ENCODE measurements at places on chromosomes 16 and 17.

- DNase-seq: no peak
Observed at GRCh38 chr17:79905832-79906231, 66.6 kb upstream of the CBX4 start.

DNA sequence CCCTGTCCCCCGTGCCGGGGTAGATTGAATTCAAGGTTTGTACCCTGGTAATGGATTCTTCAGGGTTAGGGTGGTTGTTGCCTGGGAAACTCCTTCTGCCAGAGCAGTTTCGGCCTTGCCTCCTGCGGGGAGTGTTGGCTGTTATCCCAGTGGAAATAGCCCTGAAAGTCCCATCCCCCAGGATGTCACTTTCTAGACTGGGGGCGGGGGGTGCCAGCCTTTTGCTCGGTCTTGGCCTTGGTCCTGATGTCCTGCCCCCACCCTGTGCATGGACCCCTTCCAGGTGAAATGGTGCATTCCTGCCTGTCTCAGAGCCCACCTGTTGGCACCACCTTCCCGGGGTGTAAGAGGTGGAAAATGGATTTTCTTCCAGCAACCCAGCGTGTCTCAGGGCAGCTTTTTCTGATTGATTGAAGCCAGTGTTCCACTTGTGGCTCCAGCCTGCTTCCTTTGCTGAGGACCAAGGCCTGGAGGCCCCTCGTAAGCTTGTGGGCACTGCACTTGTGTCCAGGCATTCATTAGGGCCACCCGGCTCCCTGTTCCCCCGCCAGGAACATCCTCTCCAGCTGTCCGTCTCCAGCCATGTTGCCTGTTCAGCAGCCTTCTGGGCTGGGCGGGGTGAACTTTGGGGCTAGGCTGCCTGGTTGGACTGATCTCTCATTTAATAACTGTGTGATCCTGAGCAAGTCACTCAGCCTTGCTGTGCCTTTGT lies 25.6 kb downstream of the MGAT5B start:
- DNase-seq: no peak

- no peak for DNase-seq
Observed at GRCh38 chr16:27293343-27293742, 20.4 kb upstream of the IL4R start.

GRCh38 chr16:4087099-4087885 lies 28.9 kb downstream of the ADCY9 start:
- DNase-seq: no peak

GRCh38 chr16:82149536-82149935 lies 20.5 kb downstream of the MPHOSPH6 start:
- DNase-seq: no peak

DNA sequence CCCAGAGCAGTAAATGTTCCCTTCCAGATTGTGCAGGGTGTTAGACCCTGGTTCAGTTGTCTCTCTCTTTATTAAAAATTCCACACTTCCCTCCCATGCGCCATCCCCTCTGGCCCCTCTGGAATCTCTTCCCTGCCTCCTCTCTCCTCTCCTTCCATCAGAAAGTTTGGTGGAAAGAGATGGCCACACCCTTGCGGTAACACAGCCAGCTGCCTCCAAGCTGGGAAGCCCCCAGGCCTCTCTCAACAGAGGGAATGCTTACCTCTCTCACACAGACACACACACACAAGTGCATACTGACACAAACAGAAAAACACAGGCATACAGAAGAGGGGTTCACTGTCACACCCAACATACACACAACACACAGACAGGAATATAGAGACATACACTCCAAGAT lies 220.5 kb downstream of the C16orf78 start:
- DNase-seq: no peak

DNA sequence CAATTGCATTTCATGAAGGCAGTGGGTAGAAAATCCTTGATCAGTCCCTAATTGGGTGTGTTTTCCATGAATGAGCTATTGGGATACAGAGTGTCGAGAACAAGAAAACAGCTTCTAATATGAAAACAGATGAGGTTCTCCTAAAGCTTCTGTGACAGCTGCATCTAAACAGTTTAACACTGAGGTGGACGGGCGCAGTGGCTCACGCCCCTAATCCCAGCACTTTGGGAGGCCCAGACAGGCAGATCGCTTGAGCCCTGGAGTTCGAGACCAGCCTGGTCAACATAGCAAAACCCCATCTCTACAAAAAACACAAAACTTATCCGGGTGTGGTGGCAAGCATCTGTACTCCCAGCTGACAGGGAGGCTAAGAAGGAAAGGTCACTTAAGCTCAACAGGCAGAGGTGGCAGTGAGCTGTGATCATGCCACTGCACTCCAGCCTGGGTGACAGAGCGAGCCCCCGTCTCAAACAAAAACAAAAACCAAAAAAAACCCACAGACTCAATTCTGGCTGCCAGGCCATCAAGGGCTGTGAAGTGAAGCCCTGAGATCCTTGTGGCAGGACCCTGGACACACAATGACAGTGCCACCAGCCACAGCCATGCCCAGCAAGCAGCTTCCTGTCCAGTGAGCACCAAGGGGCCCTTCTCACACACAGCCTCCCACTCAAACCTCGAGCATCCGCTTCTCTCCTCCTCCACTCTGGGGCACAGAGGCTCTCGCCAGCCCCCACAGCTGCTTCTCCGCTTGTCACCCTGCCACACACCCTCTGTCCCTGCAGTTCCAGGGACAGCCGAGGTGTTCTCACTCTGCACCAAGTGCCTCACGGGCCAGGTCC lies 44.0 kb downstream of the ANKRD11 start:
- no peak for DNase-seq

DNA sequence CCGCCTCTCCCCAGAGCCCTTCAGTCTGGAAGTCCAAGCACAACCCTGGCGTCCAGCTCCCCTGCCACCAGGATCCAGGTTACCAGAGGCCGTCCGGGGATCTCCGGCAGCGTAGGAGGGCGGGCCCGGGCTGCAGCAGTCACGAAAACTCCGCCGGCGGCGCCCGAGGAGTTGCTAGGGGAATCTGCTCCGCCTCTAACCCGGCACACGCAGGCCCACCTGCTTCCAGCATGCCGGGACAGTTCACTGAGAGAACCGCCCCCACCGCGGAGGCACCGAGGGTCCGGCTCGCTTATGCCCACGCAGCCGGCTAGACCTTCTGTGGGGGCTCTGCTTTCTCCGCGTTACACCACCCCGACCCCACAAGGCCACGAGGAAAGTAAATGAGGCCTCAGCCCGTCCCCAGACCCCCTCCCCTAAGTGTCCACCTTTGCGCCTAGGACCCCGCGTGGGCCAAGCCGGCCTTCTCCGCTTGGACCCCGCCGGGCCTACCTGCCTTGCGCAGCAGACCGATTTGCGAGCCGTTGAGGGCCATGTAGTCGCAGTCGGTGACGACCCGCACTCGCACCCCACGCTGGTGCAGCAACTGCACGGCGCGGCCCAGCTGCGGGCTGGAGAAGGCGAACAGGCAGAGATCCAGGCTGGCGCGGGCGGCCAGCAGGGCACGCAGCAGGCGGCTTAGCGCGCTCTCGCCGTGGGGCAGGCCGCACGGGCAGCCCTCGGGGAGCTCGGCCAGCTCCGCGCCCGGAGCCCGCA lies 587 bp downstream of the PLD6 start:
- DNase-seq: peak; percentile 68

GRCh38 chr17:14429084-14429483 lies 128.2 kb downstream of the HS3ST3B1 start:
- no peak for DNase-seq

DNA sequence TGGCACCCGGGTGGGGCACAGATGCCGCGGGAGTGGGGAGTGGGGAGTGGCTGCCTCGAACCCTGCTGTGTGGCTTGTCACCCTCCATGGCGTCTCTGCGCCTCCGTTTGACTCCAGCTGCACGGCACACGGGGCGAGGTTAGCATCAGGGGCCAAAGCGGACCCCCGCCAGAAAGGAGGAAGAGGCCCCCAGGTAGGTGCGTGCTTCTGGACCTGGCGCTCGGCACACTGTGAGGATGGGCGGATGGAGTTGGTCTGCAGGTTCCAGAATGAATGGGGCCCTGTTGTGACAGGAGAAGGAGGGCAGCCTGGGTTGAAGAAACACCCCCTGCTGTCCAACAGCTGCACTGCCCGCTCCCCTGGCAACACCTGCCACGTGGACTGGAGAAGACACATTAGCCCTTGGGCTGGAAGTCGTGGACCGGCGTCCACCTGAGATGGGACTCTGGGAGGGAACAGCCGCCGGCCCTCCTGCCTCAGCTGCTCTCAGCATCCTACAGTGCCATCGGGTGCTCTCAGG lies 9.4 kb upstream of the FASN start:
- DNase-seq: no peak

- DNase-seq: no peak
Observed at GRCh38 chr17:17538417-17539391, 42.5 kb upstream of the RASD1 start.

DNA sequence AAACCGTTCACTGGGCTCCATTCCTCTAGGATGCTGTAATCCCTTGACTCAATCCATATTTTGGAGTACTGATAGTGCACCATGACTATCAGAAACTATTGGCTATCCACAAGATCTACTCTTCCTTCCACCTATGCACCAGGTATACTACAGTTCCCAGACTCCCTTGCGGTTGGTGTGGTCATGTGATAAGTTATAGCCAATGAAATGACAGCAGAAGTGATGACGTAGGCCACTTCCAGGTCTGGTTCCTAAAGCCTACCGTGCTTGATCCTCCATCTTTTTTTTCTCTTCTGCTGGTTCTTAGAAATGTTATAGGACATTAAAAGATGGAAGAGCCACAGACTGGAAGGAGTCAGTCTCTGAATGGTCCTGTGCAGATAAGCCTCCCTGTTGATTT lies 278.8 kb upstream of the C16orf82 start:
- DNase-seq: no peak

DNA sequence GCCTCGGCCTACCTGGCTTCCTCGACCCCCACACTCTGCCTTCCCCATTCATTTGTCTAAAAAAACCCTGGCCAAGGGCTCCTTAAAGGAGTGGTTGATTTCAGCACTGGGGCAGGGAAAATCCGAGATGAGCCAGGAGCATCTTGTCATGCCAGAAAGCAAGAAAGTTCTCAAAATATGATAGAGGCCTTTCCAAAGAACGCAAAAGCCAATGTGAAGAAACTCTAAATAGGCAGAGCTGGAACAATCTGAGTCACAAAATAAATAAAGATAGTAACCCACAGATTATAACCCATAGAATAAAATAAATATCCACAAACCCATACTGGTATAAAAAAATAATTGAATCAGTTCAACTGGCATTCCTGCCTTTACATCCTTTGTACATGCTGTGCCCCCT lies 192.3 kb upstream of the SALL1 start:
- DNase-seq: no peak

GRCh38 chr16:26672206-26672605 lies 394.5 kb upstream of the C16orf82 start:
- DNase-seq: peak; percentile 32

DNA sequence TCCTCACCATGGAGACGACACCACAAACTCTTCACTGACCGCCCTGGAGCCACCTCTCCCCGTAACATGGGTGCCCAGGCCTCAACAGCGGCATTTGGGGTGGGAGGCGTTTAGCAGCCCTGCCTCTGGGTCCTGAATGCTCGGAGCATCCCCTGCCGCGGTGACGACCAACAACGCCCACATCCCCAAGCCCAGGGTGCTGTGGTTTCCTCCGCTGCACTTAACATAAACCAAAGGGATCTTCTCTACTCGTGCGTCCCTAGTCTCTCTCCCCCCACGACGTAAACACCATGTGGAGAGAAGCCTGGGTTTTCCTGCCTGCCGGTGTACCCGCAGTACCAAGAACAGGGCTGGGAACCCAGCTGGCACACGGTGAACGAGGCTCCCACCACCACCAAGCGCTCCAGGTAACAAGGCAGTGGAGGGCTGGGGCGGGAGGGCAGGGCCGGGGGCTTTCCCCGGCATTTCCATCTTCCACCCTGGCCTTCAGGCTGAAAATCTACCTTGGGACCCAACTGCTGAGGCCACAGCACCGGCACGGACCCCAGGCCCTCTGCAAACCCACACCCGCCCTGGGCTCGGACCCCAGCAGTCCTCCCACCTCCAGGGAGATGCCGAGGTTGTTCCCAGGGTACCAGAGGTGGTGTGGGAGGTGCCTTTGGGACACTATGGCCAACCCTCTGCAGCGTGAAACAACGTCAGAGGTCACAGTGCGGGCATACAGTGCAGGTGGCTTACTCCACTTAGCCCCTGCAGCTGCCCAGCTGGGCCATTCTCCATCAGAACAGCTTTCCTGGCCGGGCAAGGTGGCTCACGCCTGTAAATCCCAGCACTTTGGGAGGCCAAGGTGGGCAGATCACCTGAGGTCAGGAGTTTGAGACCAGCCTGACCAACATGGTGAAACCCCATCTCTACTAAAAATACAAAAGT lies 54.3 kb downstream of the TIMM22 start:
- no peak for DNase-seq

DNA sequence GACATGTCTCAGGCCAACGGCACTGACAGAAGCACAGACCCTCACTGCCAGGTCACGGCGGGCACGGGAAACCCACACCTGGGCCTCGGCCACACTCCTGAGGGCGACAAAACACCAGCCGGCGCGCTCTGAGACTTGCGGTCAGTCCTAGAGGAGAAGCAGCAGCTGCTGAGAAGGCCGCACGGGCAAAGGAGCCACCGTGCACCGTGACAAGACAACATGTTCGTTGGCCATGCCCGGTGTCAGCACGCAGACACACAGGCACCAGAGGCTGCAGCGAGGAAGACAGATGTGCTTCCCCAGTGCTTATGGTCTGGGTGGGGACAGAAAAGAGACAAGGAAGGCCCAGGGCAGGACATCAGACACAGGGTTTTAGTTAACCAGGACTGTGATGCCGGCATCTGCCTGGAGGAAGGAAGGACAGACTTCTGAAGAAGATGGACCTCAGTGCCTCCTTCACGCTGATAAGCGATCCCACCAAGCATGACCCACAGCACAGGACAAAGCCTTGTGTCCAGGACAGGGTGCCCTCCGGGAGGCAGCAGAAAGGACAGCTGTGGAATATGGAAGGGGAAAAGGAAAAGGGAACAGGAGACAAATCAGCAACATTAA lies 84.0 kb downstream of the ANKRD11 start:
- DNase-seq: no peak

DNA sequence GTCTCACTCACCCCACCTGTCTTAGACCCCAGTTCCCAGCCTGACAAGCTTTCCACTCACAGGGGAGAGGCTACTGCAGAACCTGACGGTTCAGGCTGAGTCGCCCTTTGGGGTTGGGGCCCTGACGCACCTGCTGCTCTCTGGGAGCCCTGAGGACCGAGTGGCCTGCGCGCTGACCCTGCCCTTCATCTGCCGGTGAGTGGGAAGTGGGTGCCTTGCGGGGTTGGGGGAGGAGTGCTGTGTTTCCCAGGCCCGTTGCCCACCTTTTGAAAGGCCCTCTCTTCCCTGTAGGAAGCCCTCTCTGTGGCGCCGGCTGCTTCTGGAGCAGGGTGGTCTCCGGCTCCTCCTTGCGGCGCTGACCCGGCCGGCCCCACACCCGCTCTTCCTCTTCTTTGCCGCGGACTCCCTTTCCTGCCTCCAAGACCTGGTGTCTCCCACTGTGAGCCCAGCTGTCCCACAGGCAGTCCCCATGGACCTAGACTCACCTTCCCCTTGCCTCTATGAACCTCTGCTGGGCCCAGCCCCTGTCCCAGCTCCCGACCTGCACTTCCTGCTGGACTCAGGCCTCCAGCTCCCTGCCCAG lies 6.1 kb upstream of the TGFB1I1 start:
- no peak for DNase-seq

Data from activated CD4-positive, alpha-beta T cell treated with anti-CD3 and anti-CD28 coated beads for 4 hours (primary cell).